ENCODE measurements at places on chromosomes 6 and 20. TPM values are rescaled to one million over a fixed set of nuclear protein-coding genes. Genes with fewer than 3 reads are reported as not detected.

The GSTA2 gene
- total RNA-seq = 0.14 TPM

DNA sequence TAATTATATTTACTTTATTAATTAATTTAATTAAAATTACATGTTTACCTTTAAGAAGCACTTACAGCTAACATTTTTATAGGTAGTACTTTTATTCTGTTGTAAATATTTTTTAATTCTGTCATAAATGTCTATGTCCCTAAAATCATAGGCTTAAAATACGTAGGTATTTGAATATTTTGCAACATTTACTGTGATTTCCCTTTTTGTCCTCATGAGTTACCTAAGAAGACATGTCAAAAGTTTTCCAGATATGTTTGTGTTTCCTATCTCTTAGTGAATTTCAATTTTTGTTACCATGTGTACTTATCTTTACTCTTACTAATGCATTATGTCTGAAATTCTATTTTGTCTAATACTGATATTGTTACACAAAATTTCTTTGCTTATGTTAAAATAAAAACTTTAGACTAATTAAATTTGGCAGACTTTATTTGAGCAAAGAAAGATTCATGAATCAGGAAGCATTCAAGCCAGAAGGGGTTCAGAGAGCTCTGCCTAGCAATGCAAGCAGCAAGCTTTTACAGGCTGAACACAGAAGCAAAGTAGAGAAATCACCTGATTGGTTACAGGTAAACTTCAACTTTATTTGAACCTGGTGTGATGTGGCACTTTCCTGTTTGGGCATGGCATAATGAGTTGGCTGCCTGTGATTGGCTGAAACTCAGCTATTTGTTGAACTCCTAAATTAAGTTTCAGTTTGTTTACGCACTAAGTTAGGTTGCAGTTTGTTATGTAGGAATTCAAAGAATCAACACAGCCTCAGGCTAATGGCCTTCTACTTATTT is 123.2 kb upstream of the TMEM170B start:
- no peak for DNase-seq

GRCh38 chr6:111784433-111784832 is 88.8 kb downstream of the FYN start:
- no peak for DNase-seq

GRCh38 chr6:33080127-33081089 is 4.6 kb downstream of the HLA-DPB1 start:
- no peak for DNase-seq

- DNase-seq = no peak
Measured at GRCh38 chr6:90997076-90997475, 410.2 kb upstream of the MAP3K7 start.

DNA sequence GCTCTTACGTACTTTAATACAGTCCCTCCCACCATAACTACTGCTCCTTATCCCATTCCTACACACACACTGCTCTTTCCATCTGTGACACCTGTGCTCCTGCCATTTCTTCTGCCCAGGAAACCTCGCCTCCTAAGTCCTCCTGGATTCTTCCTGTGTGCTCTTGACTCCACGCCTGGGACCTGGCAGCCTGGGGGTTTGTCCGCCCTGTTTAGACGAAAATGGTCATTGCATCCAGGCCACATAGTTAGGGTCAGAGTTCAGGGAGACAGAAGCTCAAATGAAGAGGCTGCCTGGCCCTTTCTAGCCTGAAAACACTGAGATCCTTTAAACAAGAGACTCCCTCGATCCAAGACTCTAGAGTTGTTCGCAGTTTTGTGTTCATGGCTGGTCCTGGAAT is 17.4 kb upstream of the CTNNBL1 start:
- DNase-seq = no peak

DNA sequence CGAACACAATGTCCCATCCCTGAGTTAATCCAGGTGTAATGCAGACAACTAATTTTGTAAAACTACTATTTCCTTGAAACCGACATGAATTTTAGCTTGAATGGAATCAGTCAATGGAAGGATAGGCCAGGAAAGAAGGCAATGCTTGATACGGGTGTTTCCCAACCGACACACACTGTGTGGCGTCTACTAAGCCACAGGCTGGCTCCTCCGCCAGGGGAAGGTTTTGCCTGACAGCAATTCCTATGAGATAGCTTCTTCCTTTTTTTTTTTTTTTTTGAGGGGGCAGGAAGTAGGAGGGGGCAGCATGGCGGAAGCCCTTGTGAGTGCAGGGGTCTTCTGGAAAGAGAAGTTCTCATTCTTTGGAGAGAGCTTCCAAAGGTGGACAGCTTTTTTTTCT is 12.0 kb upstream of the LAMA4 start:
- no peak for DNase-seq

- no peak for DNase-seq
Measured at GRCh38 chr6:45686841-45687569, 309.3 kb upstream of the SUPT3H start.

GRCh38 chr6:31900917-31901414 is 920 bp downstream of the ZBTB12 start:
- no peak for DNase-seq

DNA sequence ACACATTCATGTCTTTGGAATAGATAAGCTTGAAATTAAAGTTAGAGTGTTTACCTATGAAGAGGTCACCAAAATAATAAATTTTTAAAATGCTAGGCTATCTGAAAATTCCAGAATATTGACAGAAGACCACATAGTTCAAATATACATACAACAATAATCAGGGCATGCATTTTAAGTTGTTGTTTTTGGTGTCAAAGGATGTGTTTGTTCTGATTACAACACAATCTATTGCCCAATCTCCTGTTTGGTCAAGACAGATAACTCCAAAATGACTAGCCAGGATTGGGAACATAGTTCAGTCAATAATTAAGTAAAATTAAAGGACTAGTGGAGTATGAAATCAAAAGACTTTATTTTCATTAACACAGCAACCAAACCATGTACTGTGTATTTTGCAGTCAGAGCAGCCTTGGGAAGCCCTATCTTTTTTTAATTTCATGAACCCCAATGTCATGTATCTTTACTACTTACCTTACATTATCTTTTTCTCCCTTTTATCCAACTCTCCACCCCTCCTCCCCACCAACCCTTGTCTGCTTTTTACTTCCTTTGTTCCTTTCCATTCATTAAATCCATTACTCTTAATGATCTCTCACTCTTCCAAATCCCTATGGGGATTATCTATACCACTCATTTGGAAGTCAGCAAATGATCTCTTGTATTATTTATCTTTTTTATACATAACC is 111.2 kb downstream of the CDK19 start:
- DNase-seq = no peak

The LTA gene
- total RNA-seq = 8.9 TPM

DNA sequence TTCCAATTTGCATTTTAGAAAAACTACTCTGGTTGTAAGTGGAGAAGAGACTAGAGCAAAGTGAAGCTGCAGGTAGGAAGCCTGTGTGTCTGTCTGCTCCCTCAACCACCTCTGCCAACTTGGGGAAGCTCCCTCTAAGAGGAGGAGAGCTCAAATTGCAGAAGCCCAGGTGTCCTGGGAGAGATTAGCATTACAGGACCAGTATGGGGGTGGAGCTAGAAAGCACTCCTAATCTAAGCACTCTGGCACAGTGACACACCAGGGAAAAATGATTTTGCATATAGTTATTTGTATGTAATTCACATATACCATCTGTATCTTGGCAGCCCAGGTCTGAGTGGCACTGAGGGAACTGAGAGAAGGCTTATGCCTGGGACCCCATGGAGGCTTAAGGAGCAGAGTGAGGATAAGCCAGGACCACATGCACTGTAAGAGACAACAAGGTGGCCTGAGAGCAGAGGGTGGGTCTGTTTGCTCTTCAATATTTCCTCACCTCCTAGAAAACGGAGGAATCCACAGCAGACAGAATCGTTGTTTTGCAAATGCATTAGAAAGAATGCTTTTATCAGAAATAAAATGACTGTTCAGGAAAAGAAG is 13.6 kb downstream of the GSTA2 start:
- no peak for DNase-seq

The SIRPB1 gene
- total RNA-seq = 0.90 TPM

- no peak for DNase-seq
Measured at GRCh38 chr6:49550492-49551077, at the start of gene C6orf141. TSS of gene C6orf141 (plus strand) at chr6:49550668. CDS start at chr6:49550793, 125 bp downstream.

GRCh38 chr6:21970569-21971300 is 326.1 kb downstream of the PRL start:
- DNase-seq = no peak

GRCh38 chr6:90460051-90460450 is 126.8 kb downstream of the MAP3K7 start:
- DNase-seq = no peak

The DDX43 gene
- 0.14 TPM for total RNA-seq

- DNase-seq = no peak
Measured at GRCh38 chr6:44672841-44673240, 285.3 kb downstream of the CDC5L start.

DNA sequence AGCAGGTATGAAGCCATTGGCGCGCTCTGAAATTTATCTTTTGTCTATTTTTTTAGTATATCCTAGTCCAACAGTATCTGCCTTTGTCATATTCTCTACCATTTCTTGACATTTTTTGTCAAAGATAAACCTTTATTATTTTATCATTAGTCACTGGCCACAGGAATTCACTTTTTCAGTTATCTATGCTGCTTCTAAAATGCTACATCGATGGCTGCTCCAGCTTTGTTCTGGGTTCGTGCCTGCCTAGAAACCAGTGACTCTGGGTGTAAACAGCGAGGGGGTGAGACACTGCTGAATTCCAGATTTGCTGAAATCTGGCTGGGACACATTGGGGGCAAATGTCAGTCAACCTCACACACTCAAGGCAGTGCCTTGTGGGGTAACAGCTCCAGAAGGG is 193.4 kb downstream of the CDC5L start:
- DNase-seq = no peak

DNA sequence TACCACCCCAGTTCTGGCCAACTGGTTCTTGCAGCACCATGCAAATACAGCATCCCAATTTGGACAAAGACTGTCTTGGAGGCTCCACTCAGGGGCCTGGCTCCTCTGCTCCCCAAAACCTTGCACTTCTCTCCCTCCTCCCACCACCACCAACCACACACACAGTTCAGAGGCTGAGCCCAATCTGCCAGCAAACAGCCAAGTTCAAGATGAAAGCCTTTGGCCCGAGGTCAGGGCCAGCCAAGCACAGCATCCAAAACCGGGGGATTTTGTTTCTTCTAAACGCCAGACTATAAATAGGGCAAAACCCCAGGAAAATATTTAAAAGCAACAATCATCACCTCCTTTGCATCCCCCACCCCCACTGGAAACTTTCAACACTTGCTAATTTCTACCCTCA is 5.7 kb downstream of the KCNK5 start:
- no peak for DNase-seq
